ENCODE measurements at places on chromosomes 13 and 19.

- H3K36me3 ChIP-seq: no peaks in the 10 kb centered on the region
- H3K27me3 ChIP-seq: no peaks in the 10 kb centered on the region
- DNase-seq: no peak
- no peak overlapping the region for H3K4me3 ChIP-seq
These were observed 100.0 kb downstream of the GADD45B start for GRCh38 chr19:2575734-2576481.

DNA sequence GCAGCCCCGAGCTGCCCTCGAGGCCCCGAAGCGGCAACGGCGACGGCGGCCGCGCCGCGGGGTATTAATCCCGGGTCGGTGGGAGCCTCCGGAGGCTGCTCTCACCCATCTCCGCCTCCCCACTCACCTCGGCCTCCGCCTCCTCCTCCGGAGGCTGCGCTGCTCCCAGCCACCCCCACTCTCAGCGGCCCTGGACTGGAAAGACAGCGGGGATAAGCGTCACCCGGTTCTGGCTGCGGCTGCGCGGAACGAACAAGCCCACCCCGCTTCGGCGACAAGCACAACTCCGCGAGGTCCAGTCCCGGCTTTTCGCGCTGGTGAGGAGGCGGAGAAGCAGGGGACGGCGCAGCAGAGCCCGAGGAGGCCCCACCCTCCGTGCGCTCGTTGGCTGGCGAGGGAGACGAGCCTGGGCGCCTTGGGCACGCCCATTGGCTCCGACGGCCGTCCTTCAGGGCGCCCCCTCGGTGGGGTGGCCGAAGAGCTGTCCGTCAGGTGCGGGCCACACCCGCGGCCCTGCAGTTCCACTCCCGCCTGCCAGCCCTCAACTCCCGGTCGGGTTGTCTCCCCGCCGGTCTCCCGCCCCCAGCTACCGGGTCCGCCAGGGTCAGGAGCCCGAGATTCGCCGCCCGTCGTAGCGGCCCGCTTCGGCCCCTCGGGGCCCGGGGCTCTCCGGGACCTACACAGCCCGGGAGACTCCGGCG is at the start of gene ZMYM5:
ZMYM5 (minus strand) TSS at position 327 of the 701 bp plus-strand sequence. CDS start 11,469 bp downstream, outside the sequence.
- no peaks in the 10 kb centered on the region for H3K27me3 ChIP-seq
- H3K4me1 ChIP-seq: no peaks in the 10 kb centered on the region
- peak; percentile 96 for DNase-seq
- no peaks in the 10 kb centered on the region for H3K36me3 ChIP-seq

GRCh38 chr19:12159773-12160414 is 3.0 kb upstream of the ZNF136 start:
- H3K4me3 ChIP-seq: no peak overlapping the region
- no peaks in the 10 kb centered on the region for H3K36me3 ChIP-seq
- no peak overlapping the region for H3K27ac ChIP-seq
- no peak for DNase-seq

GRCh38 chr19:39085392-39085791 is 1.2 kb downstream of the ACP7 start:
- DNase-seq: no peak
- H3K4me3 ChIP-seq: no peak overlapping the region
- H3K4me1 ChIP-seq: peaks cover 2% of the 10 kb centered on the region
- H3K27ac ChIP-seq: no peak overlapping the region

DNA sequence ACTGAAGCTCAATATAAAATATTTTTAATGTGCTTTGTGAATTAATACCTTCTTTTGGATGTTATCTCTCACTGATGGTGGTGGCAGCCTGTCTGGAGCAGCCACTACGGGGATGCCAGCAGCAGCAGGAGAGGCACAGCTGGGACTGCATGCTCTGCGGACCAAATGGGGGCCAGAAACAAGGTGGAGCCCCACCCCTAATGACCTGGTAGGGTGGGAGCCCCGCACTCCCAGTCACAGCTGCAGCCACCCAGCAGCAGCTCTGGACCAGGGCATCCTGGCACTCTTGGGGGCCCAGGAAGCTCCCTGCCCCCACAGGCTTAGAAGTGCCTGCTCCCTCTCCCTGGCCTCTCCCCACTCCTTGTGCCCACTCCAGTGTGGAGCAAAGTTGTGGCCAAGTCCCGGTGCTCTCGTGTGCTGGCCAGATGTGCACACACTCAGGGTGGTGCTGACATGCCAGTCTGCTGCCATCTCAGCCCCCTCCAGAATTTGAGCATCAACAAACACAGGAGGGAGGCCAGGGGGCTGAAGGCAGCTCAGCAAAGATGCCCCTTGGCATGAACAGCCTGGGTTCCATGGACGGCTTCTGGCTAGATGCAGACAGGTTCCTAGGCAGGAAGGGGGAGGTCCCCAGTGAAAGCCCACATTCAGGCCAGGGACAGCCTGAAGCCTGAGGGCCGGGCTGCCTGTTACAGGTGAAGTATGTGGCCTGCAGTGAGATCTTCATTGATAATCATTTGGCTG is 696.7 kb upstream of the SLITRK5 start:
- no peaks in the 10 kb centered on the region for H3K4me1 ChIP-seq
- no peak for DNase-seq
- H3K27me3 ChIP-seq: no peaks in the 10 kb centered on the region
- H3K36me3 ChIP-seq: no peaks in the 10 kb centered on the region

DNA sequence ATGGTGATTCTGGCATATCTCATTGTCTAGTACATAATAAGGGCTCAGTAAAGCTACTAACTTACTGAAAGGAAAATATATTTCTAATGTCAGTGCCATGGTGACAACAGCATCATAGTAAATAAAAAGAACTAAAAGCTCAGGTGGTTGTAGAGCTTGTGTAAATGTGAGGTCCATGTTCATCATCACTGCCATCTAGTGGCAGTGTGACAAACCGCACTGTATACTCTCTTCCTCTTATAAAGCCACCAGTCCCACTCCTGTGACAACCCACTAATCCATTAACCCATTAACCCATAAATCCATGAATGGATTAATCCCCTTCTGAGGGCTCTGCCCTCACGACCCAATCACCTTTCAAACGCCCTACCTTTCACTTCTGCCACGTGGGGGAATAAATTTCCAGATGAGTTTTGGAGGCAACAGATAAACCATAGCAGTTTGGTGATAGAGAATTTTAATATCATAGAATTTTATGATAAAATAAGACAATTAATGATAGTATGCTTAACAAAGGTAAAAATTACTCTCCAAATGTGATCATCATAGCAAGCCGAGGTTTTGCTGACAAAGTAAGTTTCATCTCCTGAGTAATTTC is 160.4 kb upstream of the SGCG start:
- no peak overlapping the region for H3K4me3 ChIP-seq
- 0 out of 2 replicates have a peak, but pooled peaks cover 1% of the 10 kb centered on the region for H3K4me1 ChIP-seq
- no peaks in the 10 kb centered on the region for H3K27me3 ChIP-seq
- H3K27ac ChIP-seq: no peak overlapping the region
- H3K36me3 ChIP-seq: no peaks in the 10 kb centered on the region
- DNase-seq: peak; percentile 43

DNA sequence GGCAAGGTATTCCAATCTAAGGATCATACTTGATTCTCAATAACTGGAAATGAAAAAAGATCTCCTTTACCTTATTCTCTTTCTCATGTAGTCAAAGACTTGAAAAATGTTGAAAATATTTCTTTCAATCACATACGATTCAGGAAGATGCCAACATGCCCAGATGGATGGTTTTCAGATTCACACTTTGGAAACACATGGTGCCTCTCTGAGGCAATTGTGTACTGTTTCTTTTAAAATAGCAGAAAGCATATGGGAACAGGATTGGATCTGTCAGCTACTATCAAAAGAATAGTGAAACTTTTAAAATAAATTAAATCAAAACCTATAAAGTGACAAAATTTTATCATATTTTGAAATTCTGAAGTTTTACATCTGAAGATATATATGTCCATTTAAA is 222.4 kb downstream of the SPRY2 start:
- H3K27ac ChIP-seq: no peak overlapping the region
- no peaks in the 10 kb centered on the region for H3K27me3 ChIP-seq
- H3K4me1 ChIP-seq: no peaks in the 10 kb centered on the region
- DNase-seq: no peak

DNA sequence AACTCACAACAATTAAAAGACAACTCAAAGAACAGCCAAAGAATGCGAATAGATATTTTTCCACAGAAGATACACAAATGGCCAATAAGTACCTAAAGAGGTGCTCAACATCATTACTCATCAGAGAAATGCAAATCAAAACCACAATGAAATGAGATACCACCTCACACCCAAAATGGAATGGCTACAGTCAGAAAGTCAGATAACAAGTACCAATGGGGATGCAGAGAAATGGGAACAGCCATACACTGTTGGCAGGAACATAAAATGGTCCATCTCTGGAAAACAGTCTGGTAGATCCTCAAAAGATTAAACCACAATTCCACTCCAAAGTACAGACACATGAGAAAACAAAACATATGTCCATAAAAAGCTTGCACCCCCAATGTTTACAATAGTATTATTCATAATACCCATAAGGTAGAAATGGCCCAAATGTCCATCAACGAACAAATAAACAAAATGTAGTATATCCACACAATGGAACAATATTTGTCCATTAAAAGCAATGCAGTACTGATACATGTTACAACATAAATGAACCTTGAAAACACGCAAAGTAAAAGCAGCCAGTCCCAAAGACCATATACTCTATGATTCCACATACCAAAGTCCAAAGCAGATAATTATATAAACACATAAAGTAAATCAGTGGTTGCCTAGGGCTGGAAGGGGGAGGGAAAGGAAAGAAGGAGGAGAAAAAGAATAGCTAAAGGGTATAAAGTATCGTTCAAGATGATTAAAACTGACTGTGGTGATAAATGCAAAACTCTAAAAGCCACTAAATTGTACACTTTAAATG is 19.6 kb downstream of the USP12 start:
- no peaks in the 10 kb centered on the region for H3K36me3 ChIP-seq
- H3K4me1 ChIP-seq: 0 out of 2 replicates have a peak, but pooled peaks cover 1% of the 10 kb centered on the region

- H3K36me3 ChIP-seq: peaks cover 2% of the 10 kb centered on the region
- no peaks in the 10 kb centered on the region for H3K27me3 ChIP-seq
- no peaks in the 10 kb centered on the region for H3K4me1 ChIP-seq
- no peak overlapping the region for H3K4me3 ChIP-seq
- H3K27ac ChIP-seq: no peak overlapping the region
These were observed 25.4 kb downstream of the ALG5 start for GRCh38 chr13:36973621-36974295.

GRCh38 chr13:78192716-78193115 is 274.1 kb upstream of the EDNRB start:
- no peak for DNase-seq
- H3K27ac ChIP-seq: no peak overlapping the region
- no peak overlapping the region for H3K4me3 ChIP-seq
- no peaks in the 10 kb centered on the region for H3K4me1 ChIP-seq
- H3K36me3 ChIP-seq: no peaks in the 10 kb centered on the region

DNA sequence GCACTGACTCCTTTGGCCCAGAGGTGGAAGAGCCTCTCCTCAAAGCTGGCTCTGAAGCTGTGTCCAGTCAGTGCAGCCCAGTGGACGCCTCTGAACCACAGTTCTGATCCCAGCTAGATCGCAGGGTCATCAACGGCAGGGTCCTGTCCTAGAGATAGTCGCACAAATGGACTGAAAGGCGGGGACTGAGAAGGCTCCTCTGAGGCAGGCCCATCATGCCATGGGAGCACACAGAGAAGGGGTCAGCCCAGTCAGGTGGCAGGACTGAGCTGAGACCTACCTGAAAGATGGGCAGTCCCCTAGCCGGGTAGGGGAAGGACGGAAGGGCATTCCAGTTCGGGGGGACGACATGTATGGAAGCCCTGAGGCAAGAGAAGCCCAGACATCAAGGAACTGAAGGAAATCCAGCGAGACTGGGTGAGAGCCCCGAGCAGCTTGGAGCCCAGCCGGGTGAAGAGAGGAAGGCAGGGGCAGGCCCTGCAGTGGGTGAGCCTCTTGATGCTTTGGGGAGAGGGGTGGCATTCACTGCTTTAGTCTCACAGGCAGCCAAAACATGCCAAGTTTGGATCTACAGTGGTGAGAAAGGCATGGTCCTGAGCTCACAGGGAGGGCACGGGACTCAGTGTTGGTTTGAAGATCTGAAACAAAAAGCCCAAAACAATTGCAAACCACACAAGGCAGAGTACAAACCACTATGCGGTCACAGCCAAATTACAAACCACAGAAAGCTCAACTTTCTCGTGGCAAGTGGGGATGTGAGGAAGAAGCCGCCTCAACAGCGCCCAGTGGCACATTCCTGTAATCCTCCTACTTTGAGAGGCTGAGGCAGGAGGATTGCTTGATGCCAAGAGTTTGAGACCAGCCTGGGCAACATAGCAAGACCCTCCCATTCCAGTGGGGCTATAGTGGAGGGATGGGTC is 10.0 kb downstream of the CALM3 start:
- H3K4me1 ChIP-seq: no peaks in the 10 kb centered on the region
- H3K36me3 ChIP-seq: peaks cover 27% of the 10 kb centered on the region
- no peaks in the 10 kb centered on the region for H3K27me3 ChIP-seq
- no peak for DNase-seq
- no peak overlapping the region for H3K27ac ChIP-seq
- no peak overlapping the region for H3K4me3 ChIP-seq

DNA sequence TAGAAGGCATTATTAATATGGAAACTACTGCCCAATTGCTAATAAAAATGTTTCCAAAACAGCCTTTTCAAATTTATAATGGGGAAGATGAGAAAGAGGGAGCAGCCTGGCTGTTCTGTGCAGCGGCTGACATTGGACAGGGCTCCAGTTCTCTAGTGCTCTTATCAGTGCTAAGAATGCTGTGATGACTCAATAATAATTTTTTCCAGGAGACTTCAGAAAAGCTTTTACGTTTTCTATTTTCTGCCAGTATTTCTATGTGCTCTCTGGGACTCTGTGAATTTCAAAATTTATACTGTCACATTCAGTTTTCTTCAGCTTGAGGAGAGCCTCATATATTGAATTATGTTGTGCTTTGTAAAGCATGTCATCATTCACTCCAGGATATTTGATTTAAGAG is 209.6 kb downstream of the VWA8 start:
- H3K27ac ChIP-seq: no peak overlapping the region
- no peaks in the 10 kb centered on the region for H3K27me3 ChIP-seq
- no peak for DNase-seq
- no peak overlapping the region for H3K4me3 ChIP-seq
- no peaks in the 10 kb centered on the region for H3K36me3 ChIP-seq

- H3K36me3 ChIP-seq: no peaks in the 10 kb centered on the region
- peaks cover 4% of the 10 kb centered on the region for H3K4me1 ChIP-seq
- no peaks in the 10 kb centered on the region for H3K27me3 ChIP-seq
These were observed at the start of gene INSR for GRCh38 chr19:7293762-7294557. Gene INSR, minus strand, starts transcription at chr19:7294414. Its CDS starts 523 bp downstream, at chr19:7293891.

DNA sequence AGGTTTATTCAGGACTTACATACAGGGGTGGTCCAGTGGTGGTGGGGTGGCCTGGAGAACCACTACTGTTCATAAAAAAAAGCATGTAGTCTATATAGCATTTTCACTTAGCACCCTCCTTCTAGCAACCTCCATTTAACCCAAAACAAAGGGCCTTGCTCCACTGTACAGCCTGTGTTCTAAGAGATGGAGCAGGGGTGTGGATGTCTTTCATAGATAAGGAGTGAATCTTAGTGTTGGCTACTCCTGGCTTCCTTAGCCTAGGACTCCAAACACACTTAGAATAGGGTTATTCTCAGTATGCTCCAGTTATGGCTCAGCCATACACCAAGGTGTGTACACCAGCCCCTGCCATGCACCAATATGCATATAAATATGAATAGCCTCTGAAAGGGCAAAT is 95.2 kb downstream of the ELF1 start:
- H3K4me3 ChIP-seq: no peak overlapping the region
- H3K27ac ChIP-seq: no peak overlapping the region
- no peaks in the 10 kb centered on the region for H3K4me1 ChIP-seq
- DNase-seq: no peak
- H3K36me3 ChIP-seq: no peaks in the 10 kb centered on the region

GRCh38 chr13:35475960-35476943 is at the start of gene MAB21L1:
Gene MAB21L1, minus strand, starts transcription at chr13:35476689. Its CDS starts 551 bp downstream, at chr13:35476138.
- no peak for DNase-seq
- peak within 1 kb of the TSS; percentile 34 for H3K4me3 ChIP-seq
- no peaks in the 10 kb centered on the region for H3K36me3 ChIP-seq
- H3K27me3 ChIP-seq: peaks cover 53% of the 10 kb centered on the region
- H3K4me1 ChIP-seq: no peaks in the 10 kb centered on the region

Measured in iPS DF 6.9 (cell line).